ENCODE measurements at places on chromosomes 12 and 14. TPM values are rescaled to one million over a fixed set of nuclear protein-coding genes. Genes with fewer than 3 reads are reported as not detected.
A peak's percentile ranks its signal among the peaks of the same experiment; 100 is the strongest.

The GPR68 gene
- 0.77 TPM for total RNA-seq

The LMNTD1 gene
- total RNA-seq = not detected

The ZCCHC8 gene
- 15.6 TPM for total RNA-seq

The ADCK1 gene
- 2.8 TPM for total RNA-seq

The C3AR1 gene
- total RNA-seq = not detected

The EIF2S3B gene
- 0.79 TPM for total RNA-seq

The GLIPR1L1 gene
- total RNA-seq = not detected

The SYCP3 gene
- total RNA-seq = under 0.01 TPM

GRCh38 chr12:48351022-48351708 lies 446 bp upstream of the ZNF641 start:
- peak; percentile 58 for DNase-seq

DNA sequence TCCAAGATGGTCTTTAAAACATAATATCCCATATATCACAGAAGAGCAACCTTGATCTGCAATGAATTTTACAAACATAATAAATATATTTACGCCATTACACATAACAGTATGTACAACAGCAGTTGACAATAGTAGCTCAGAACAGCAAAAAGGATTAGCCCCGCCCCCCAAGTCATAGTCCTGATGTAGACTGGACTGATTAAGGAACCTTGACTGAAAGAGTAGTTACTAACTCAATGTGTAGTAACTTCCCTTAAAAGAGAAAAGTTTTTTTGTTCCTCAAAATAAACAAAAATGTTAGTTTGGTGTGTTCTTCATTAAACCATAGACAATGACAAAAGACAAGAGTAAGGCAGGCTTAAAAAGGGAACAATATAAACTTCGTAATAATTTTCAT lies 44.5 kb downstream of the GTF2A1 start:
- DNase-seq = no peak

GRCh38 chr12:57844709-57845477 lies 1.6 kb downstream of the CTDSP2 start:
- no peak for DNase-seq

- DNase-seq = no peak
These were observed 190.3 kb upstream of the CDKN3 start for GRCh38 chr14:54206516-54206915.

DNA sequence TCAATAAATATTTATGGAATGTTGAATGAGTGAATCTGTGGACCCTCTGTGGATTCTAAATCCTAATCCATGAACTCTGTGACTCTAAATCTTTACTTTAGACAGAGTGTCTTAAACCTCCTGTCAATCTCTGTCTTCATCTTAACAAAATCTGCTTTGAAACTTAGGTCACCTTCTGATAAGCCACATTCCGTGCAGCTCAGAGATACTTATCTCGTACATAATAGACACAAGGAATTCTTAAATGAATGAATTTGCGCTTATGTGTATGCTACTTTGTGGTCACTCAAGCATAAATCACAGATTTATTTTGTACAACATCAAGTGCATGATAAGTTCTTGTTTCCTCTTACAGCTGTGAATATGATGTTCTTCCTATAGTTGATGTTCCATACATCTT lies 2.2 kb upstream of the KRAS start:
- DNase-seq = no peak

GRCh38 chr12:111034886-111035577 lies 114.7 kb upstream of the MYL2 start:
- DNase-seq = no peak

DNA sequence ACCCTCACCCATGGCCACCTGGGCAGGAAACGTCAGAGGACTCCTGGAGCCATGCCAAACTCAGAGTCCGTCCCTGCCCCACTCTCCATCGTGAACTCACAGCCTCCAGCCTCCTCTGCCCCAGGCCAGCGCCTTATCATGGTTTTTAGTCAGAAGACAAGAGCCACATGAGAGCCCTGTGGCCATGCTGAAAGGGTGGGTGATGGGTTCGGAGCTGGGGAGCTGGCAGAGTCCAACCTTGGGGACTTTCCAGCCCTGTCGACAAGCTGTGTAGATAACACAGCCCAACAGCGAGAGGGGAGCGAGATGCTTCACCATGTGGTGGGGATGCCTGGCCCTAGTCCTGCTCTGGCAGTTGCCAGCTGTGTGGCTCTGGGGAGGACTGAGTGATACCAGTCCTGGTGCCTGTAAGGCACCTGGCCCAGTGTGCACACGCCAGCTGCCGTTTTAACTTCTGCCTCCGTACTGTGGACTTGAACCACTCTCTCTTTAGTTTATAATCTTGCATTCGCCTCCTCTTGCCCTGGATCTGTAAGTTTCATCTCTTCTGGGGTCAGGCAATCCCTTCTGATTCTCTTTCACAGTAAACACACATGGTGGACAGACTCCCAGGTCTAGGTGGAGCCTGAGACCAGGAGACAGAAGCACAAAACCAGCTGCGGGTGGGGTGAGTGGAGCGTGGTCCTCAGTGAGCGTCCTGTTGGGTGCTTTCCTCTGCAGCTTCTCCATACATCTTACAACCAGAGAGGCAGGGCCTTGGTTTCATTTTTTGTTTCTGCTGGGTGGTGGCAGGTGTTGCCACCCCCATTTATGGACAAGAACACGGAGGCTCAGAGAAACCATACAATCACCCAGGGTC lies 55.3 kb downstream of the RIN3 start:
- no peak for DNase-seq

DNA sequence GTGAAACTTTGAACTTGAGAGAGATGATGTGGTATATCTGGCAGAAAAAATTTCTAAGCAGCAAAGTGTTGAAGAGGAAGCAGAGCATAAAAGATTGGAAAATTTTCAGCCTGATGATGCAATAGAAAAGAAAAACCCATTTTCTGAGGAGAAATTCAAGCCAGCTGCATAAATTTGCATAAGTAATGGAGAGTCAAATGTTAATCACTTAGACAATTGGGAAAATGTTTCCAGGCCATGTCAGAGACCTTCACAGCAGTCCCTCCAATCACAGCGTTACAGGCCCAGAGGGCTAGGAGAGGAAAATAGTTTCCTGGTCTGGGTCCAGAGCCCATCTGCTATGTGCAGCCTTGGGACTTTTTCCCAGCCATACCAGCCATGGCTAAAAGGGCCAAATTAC lies 469.0 kb upstream of the FOXG1 start:
- no peak for DNase-seq

DNA sequence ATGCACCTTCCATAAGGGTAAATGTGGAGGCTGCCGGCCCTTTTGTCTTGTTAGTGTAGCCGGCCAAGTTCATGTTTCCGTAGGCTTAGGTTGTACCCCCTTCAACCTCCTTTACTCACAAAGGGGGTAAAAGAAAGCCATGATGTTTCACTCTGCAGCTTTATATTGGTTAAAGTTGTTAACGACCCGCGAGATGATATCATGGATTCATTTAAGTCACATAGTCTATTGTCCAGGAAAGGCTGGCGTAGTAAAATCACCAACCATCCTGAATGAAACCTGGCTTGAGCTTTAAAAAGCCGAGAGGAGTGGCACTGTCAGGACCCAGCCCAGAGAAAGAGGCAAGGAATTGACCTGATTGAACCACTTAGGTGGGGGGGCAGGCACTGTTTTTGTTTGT lies 1.3 kb downstream of the UNG start:
- DNase-seq = peak; percentile 12

- DNase-seq = no peak
These were observed 115.5 kb upstream of the AEBP2 start for GRCh38 chr12:19323805-19324204.
